RPMI8226 (cell line): ENCODE measurements at places on chromosomes 6 and 20.

GRCh38 chr6:23055523-23055922 lies 486.2 kb downstream of the HDGFL1 start:
- DNase-seq, result no peak

GRCh38 chr6:132418235-132418965 lies 17.1 kb upstream of the MOXD1 start:
- no peak for DNase-seq

GRCh38 chr6:113103634-113104361 lies 753.3 kb upstream of the MARCKS start:
- no peak for DNase-seq

GRCh38 chr6:78538002-78538401 lies 329.3 kb upstream of the IRAK1BP1 start:
- no peak for DNase-seq

DNA sequence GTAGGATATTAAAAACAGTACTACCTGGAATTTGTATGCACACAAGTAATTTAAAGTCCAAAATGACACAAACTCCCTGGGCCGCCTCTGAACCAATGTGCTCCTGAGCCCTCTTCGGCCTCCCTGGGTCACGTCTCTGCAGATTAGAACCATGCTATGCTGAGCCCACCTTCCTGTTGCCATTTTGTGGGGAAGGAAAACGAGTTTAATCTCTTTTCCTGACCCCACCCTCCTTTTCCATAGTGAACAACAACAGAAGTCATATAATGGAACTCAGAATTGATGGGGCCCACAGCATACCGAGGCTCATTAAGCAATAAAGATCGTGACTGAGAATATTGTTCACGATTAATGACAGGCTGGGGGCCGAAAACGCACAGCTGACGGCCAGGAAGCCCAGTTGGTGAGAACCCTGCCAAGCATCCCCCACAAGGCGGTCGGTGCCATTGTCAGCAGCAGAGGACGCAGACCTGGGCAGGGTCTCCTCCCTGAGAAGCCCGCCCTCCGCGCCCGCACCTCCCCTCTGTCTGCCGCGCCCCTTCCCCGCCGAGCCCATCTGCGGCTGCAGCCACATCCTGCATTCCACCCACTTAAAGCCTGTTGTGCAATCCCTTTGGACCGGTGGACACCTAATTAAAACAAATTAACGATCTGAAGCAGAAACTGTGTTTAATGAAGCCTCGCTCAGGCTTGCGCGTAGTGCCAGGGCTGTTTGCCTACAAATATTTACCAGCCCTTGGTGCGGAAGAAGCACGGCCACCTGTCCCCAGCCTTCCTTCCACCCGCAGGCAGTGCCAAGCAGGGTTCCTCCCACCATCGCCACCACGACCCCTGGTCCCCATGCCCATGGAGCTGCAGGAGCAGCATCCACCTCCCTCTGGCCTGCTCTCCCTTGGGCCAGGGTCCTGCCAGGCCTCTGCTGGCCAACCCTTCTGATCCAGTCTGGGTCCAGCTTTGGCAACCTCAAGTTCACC lies 68.1 kb downstream of the DLL1 start:
- no peak for DNase-seq

- DNase-seq, result peak; percentile 65
Measured at GRCh38 chr20:38725931-38726803, 1.9 kb downstream of the SLC32A1 start.

- DNase-seq, result peak; percentile 47
Measured at GRCh38 chr20:63342561-63343459, 18.3 kb downstream of the CHRNA4 start.

DNA sequence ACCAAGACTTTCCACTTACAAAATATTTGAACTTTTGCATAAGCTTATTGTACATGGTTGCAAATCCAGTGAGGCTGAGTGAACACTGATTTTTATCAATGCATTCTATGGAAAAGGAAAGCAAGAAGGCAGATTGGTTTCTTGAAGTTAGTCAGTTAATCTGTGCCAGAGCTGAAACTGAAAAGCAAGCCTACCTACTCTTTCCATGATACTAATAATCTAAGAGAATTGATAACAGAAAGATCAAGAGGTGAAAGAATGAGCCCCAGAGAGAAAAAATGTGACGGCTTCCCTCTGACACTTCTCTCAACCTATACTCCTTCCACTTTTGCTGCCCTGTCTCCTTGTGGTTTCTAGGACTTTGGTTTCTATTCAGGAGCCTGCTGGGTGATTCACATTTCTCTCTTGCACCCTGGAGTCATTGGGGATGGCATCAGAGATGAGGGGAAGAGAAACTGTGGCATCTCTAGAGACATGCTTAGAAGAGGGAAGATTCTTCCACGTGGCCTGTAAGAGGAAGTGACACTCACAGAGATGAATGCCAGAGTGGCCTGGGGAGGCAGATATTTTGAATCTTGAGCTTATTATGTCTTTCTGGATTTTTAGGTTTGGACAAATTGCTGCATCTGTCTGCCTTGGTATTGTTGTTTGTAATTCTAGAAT lies 158.6 kb upstream of the RIMS1 start:
- peak; percentile 21 for DNase-seq

DNA sequence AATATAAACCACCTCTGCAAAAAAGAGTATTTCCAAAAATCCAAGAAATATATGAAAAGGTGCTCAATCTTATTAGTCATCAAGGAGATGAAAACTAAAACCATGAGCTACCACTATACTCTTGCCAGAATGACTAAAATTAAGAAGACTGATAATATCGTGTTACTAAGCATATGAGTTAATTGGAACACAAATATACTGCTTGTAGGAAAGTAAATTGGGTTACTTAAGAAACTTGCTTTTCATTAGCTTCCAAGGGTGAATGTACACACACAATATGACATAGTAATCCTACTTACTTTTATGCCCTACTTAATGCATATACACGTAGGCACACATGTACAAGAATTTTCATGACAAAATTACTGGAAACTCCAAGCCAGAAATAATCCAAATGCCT lies 3.4 kb downstream of the THEMIS start:
- DNase-seq, result no peak

GRCh38 chr20:1301031-1301529 lies 27.9 kb downstream of the SDCBP2 start:
- DNase-seq, result peak; percentile 63

DNA sequence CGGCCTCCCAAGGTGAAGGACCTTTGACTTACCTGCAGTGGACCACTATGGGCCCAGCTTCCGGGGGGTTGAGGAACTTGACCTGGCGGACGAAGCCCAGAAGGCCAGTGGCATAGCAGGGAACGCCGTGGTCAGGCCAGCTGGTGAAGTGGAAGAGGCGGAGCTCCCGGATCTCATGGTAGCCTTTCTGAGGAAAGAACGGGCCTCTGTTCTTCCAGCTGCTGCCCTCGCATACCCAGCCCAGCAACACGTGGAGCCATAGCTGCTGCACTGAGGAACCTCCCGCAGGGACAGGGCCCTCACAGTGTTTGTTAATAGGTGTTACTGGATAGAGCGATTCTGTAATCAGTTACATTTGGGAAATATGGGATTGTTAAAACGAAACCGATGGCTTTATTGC lies 492.1 kb upstream of the CHD6 start:
- no peak for DNase-seq

DNA sequence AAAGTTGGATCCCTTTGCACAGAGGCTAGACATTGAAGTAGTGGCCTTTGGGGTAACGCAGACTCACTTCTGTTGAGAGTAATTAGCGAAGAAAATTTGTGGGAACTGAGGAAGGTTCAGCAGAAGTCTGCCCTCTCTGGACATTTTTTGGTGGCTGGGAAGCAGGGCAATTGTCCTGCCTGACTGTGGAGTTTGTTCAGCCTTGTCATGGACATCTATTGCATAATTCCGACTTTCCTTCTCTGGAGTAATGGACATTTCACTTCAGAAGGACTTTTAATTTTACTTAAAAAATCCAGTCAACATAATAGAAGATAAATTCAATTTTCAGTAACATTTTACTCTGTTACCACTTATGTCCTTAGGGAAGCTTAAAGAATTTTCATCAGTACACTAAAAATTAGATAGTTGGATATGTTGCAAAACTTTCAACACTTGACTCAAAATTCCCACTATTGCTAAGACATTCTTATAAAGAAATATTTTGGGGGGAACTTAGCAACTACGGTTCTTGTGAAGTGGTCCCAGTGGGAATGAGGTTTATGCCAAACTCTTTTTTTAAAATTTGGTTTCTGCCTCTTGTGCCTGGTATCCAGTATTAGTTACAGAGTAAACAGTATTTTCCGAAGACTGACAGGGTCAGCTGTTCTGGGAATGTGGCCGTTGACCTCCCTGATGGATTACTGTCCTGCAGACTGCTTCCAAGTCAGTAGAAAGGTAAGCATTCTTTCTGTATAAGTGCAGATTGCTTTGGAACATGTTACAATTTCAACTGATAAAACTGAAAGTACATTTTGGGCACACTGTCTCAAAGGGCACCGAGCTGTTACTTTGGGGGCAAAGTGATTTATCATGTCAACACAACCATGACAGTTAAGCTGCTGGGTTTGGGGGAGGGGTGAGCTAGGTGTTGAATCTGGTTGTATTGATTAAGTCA lies 100.6 kb upstream of the MLIP start:
- no peak for DNase-seq

DNA sequence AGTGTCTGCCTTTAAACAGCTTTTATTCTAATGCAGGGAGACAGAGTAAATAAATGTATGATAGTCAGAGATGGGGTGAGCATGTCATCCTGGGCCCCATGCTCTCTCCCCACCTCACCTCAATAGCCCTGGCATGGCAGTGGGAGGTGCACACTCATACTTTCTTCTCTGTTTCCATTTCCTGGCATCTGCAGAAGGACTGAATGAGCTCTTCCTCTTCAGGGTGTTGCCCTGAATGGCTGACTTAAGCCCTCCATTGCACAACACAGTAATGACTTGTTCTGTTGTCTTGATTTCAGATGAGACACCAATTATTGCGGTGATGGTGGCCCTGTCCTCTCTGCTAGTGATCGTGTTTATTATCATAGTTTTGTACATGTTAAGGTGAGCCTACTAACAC lies 57.0 kb upstream of the GNRH2 start:
- no peak for DNase-seq

DNA sequence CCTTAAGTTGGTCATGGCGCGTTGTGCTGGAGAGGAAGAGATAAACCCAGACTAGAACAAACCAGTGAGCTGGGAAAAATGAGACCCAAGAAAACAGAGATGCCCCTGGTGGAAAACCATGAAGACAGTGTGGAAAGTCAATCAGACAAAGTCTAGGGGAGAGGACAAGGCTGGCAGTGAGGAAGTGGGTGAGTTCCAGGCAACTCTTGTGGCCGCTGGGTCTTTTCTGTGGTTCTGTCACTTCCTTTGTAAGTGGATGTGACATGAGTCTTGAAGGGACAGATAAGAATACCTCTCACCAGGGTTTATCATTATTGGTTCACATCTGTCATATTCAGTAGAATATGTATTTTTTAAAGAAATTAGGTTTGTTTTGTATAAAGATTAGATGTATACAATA lies 738.4 kb downstream of the DHX35 start:
- no peak for DNase-seq

DNA sequence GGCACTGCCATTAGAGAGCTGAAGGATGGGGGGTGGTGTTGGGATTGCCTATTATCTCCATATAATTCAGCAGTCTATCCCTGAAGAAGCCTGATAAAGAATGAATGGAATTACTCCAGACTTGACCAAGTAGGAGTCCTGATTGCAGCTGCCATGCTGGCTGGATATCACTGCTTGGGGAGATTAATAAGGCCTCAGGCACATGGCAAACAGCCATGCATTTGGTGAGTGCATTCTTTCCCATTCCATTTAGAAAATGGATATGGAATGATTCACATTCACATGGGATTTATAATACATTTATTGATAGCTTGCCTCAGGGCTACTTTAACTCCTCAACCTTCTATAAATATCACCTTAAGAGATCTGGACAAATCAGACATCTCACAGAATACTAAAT lies 49.6 kb upstream of the HLA-A start:
- DNase-seq, result no peak

DNA sequence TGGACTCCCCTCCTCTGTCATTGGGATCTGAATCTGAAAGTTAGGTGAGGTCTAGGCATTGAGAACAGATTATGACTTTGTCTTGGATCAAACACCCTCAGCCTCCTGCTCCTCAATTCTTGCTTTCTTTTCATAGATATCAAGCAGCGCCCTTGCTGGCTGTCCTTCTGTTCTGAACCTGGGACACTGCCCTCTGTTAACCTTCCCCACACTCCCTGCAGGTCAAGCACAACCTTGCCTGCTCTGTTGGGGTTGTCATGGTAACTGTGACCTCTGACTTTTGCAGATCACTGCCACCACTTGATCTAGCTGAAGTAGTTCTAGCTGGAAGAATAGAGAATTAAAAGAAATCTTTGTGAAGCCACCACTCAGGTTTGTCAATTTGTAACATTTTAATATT lies 16.4 kb upstream of the MICA start:
- peak; percentile 64 for DNase-seq

GRCh38 chr6:30727920-30728553 lies 7.9 kb downstream of the TUBB start:
- DNase-seq, result no peak

- no peak for DNase-seq
Measured at GRCh38 chr6:21295506-21296240, 297.9 kb upstream of the SOX4 start.

DNA sequence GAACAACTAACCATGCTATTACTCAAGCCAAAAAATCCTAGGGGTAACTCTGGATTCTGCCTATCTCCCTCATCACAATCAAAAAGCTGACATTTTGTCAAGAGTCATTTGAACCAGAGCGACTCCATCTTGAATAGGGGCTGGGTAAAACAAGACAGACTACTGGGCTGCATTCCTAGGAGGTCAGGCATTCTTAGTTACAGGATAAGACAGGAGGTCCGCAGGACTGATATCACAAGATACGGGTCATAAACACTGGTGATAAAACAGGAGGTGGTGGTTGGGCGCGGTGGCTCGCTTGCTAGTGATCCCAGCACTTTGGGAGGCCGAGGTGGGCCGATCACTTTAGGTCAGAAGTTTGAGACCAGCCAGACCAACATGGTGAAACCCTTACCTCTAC lies 32.2 kb downstream of the C6orf52 start:
- no peak for DNase-seq

GRCh38 chr20:59831024-59831915 lies 102.2 kb downstream of the SYCP2 start:
- no peak for DNase-seq

DNA sequence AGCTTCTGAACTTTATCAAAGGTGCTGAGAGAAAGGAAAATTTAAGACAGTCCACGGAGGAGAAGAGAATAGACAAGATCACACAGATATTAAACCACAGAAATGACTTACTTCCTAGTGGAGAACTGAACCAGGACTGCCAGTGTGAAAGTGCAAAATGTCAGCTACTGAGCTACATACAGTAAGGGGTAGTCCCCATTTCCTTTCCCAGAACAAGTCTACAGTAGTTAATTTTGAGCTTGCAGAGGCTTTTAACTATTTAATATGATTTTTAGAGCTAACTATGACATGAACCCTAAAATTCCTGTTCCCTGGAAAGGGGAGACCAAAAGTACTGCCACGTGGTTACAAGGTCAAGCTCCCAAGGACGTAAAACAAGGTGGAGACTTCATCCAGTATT lies 45.1 kb downstream of the CEP85L start:
- DNase-seq, result no peak

DNA sequence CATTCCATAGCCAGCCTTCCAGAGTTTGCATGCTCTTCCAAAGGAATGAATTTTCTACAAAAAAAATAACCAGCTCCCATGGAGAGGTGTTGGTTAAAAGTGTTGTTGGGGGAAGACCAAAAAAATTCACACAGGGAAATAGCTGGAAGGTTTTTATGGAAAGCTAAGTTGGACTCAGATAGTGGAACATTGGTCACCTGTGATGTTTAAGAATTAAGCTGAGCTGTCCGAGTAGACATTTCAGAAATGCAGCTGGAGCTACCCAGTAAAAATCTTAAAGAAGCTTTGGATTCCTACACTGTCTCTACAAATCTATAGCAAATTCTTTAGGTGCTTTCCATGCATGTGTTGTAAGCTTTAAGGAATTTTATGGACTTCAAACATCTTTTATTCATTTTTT lies 155.5 kb downstream of the THBS2 start:
- no peak for DNase-seq
